ENCODE measurements at places on chromosomes 4 and X.

DNA sequence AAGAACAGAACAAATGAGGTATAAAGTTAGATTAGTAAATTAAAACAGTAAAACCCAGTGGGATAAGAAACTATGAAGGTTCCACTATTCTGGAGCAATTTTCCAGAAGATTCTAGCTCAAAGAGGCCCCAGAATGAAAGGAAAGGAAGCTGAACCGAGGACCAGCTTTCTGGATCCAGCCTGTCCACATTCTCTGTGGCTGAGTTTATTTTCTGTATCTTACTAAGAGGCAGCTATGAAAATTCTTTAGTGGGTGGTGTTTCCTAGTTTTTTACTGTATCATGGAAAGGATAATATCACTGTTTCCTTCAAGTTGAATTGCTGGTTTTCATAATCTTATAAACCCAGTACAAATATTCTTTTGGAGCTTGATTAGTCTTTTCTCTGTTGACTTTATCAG lies 11.8 kb downstream of the DAPP1 start:
- DNase-seq: no peak

GRCh38 chr4:67122029-67122428 lies 423.3 kb downstream of the CENPC start:
- DNase-seq: no peak

GRCh38 chrX:15645266-15645665 lies 19.3 kb downstream of the CLTRN start:
- no peak for DNase-seq

DNA sequence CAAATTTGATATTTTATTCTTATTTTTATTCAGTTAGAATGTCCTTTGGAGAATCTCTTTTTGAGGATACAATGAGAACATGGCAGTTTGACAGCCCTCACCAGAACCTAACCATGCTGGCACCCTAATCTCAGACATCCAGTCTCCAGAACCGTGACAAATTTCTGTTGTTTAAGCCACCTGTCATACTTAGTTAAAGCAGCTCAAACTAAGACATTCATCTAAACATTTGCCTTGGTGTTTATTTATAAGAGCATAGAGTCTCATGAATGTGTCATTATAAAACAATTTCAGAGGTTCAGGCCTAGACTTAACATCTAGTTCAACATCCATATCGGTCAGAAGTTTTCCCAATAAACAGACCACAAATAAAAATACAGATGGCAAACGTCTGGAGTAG lies 125.1 kb upstream of the FUNDC1 start:
- DNase-seq: no peak

All from inflammatory macrophage treated with lipopolysaccharide for 4 hours (primary cell).